Fibroblast of skin of right biceps (primary cell): ENCODE measurements at places on chromosomes 6 and 20.
A peak's percentile ranks its signal among the peaks of the same experiment; 100 is the strongest.

DNA sequence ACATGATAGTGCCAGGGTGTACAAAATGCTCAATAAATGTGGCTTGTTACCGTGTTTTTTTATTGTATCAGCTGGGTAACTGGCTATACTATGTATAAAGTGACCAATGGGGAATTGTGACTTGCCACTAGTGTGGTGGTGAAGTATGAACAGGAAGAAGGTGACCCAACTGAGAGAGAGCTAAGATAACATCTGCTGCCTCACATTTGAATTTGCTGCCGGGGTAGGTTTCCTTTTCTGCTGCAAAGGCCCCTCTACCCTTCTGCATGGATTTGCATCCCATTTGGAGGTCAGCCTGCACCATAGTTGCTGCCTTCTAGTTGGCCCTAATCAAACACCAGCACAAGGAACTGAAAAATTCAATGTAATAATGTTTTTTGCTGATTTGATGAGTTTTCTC lies 24.1 kb downstream of the IL17A start:
- no peak for DNase-seq

- no peak for DNase-seq
These were observed 24.5 kb downstream of the NDUFAF5 start for GRCh38 chr20:13809373-13809772.

- no peak for DNase-seq
These were observed 88.9 kb downstream of the RTN4IP1 start for GRCh38 chr6:106540432-106540831.

DNA sequence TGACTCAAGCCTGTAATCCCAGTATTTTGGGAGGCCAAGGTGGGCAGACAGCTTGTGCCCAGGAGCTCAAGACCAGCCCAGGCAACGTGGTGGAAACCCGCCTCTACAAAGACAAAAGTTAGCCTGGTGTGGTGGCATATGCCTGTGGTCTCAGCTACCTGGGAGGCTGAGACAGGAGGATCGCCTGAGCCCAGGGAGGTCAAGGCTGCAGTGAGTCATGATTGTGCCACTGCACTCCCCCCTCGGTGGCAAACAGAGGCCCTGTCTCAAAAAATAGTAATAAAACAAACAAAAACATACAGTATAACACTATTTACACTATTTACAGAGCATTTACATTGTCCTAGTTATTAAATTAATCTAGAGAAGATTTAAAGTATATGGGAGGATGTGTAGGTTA lies 56.0 kb upstream of the PIM1 start:
- no peak for DNase-seq

DNA sequence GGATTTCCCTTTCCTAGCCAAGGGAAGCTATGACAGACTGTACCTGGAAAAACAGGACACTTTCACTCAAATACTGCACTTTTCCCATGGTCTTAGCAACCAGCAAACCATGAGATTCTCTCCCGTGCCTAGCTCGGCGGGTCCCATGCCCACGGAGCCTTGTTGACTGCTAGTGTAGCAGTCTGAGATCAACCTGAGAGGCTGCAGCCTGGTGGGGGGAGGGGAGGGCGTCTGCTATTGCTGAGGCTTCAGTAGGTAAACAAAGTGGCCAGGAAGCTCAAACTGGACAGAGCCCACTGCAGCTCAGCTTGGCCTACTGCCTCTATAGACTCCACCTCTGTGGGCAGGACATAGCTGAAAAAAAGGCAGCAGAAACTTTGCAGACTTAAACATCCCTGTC lies 61.8 kb downstream of the EPM2A start:
- no peak for DNase-seq

- DNase-seq = no peak
These were observed 112.8 kb downstream of the DACT2 start for GRCh38 chr6:168206661-168207274.

- DNase-seq = no peak
These were observed 61.1 kb upstream of the GATA5 start for GRCh38 chr20:62536871-62537401.

GRCh38 chr6:6586671-6587526 lies 1.6 kb upstream of the LY86 start:
- DNase-seq = no peak

DNA sequence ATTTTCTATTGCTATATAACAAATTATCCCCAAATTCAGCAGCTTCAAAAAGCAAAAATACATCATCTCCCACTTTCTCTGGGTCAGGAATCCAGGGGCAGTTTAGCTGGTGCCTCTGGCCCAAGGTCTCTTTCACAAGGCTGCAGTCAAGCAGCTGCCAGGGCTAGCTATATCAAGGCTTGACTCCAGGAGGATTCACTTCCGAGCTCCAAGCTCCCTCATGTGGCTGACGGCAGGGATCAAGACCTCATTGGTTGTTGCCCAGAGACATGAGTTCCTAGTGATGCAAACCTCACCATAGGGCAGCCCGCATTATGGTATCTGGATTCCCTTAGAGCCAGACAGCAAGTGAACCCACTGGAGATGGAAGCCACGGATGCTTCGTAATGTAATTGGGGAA lies 1.3 kb upstream of the VNN1 start:
- DNase-seq = peak; percentile 19

DNA sequence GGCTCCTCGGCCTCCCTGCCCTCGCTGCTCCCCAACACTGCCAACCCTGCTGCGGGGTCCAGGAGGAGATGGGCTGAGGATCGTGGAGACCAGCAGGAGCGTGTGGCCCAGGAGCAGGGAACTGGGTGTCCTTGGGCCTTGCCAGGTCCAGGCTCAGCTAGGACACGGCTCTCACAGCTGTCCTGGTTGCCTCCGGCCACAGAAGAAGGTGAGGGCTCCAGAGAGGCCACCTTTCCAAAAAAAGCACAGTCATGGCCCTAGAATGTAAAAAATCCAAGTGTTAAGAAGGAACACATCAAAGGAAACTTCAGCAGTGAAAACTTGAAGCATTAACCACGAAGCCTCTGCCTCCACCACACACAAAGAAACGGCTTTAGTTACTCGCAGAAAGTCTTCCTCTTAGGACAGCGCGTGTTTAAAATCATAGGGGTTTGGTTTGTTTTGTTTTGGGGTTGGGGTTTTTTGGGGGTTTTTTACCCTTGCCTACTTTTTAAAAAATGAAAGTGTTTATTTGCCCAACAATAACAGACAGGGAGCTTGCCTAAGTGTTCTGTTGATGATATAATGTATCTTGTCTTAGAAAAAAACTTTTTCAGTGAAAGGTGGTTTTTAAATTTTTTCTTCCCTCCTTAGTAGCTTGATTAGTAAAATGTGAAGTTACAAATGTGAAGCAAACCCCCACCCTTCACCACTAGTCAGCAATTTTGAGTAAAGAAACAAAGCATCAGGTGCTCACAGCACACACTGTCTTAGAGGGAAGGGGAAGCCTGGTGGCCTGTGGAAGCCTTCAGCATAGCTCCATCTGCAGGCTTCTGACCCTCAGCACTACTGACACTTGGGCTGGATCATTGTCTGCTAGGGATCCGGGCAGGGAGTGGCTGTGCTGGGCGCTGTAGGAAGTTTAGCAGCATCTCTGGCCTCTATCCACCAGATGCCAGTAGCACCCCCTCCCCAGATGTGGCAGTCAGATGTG lies 60.0 kb downstream of the PTPN1 start:
- peak; percentile 22 for DNase-seq

DNA sequence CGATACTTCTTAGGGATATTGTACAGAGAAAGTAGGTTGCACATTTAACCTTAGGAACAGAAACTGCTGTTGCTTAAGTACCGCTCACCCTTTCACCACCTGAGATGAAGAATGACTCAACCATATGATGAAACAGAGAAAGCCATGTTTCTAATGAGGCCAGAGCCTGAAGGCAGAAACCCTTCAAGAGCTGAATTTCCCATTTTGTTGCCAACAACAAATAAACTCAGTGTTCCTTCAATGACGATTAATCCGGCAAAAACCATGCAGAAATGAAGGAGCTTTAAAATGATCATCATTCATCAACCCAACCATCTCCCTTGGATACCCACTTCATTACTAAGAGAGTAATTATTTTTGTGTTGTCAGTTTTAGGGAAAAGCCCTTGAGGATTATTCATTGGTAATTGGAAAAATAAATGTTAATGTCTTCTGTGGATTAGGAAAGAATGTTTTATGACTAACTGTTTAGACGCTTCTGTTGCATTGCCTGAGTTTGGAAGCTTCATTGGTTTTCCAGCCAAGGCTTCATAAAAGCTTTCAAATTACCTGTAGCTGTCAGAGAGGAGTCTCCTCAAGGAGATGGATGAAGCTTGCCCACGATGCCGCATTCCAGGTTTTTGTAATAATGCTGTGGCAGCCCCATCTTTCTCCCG lies 112.1 kb upstream of the IYD start:
- DNase-seq = peak; percentile 93

GRCh38 chr20:17620371-17621228 lies 50.7 kb downstream of the DSTN start:
- DNase-seq = no peak

DNA sequence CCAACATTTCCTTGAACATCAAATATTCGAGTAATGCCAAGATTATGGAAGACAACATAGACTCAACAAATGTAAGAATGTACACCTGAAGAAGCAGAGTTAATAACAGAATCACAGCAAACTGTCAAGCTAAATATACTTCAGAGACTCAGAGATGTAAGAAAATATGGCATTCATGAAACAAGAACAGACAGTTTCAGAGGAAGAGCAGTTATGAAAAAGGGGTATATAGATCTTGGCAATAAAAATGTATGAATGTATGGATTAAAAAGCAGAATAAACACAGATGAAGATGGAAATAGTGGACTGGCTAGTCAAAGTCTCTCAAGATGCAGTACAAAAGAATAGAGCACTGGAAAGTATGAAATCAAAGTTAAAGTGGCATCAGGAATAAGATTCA lies 18.4 kb downstream of the RRAGD start:
- DNase-seq = no peak

GRCh38 chr6:5132731-5133130 lies 47.6 kb downstream of the PPP1R3G start:
- DNase-seq = peak; percentile 82

GRCh38 chr6:111758608-111759329 lies 114.5 kb downstream of the FYN start:
- DNase-seq = peak; percentile 42

DNA sequence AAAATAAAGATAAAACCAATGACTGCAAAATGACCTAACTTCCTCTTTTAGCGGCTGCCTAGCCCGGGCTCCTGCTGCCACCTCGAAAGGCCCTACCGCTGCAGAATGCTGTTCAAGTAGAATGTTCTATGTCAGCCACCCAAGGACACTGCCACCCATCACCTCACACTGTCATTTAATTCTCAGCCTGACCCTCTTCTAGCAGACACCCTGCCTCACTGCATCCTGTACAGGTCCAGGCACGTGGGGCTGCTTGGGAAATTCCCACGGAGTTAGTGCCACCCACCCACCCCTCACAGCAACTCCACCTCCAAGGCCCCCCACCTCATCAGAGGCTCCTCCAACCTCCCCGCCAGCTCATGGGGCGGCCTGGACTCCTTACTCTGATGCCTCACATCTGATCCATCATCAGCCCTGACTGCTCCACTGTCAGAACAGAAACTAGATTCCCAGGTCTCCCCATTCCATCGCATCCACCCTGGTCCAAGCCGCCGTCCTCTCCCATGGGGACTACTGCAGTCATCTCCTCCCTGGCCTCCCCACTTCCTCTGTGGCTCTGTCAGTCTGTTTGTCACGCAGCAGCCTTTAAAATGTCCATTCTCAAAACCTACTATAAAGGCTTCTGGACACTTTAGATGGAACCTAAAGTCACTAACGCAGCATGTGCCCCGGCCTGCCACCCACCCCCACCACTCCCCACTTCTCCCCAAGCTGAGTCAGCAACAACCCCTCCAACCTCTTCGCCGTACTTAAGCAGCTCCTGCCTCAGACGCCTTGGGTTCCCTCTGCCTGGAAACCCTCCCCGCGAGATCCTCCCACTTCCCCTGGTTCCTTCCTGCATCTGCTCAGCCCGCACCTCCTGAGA lies 17.0 kb downstream of the NFATC2 start:
- peak; percentile 47 for DNase-seq

DNA sequence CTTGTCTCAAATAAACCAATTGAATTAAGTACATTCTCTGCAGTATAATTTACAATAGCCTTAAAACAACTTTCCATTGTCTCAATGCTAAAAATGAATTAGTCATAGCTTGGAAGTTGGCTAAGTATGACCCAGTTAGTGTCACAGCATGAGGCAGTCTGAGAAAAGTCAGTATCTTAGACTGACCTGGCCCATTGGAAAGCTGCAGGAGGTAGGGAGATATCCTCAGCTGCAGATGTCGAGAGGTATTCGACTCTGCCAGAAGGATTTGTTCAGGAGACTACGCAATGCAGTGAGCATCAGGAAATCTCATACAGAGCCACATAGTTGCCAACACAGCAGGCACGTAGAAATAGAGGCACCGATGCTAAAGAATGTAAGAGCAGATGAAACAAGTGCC lies 350.9 kb upstream of the NRSN1 start:
- no peak for DNase-seq

GRCh38 chr6:30570740-30571074 lies 535 bp upstream of the ABCF1 start:
- no peak for DNase-seq

GRCh38 chr6:4362326-4362725 lies 227.0 kb upstream of the ECI2 start:
- DNase-seq = no peak

- peak; percentile 58 for DNase-seq
These were observed 61.5 kb downstream of the GPX5 start for GRCh38 chr6:28586962-28587745.

- DNase-seq = no peak
These were observed 7.9 kb upstream of the SLC22A16 start for GRCh38 chr6:110484321-110484720.

- peak; percentile 64 for DNase-seq
These were observed 161.5 kb upstream of the ADGRB3 start for GRCh38 chr6:68473433-68474210.

DNA sequence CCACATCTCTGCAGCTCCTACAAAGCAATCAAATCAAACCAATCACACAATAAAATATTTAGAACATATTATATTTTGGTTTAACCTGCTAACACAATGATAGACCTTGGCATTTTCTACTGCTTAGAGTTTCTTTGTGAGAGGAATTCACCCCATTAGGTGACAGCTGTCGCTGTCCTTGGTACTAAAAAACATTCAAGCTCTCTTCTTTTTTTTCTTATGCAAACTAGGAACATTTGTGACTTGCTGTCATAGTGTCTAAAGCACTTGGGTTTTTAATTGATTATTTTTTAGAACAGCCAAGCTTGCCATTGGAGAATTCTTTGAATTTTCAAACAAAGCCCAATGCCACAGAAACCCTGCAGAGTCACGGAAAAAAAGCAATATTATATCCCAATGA lies 46.4 kb downstream of the CNR1 start:
- DNase-seq = no peak

- no peak for DNase-seq
These were observed 1.7 kb downstream of the BNIP5 start for GRCh38 chr6:36334832-36335459.

GRCh38 chr6:146719387-146719786 lies 120.6 kb downstream of the ADGB start:
- no peak for DNase-seq

GRCh38 chr20:7692478-7692877 lies 247.8 kb downstream of the HAO1 start:
- peak; percentile 26 for DNase-seq

DNA sequence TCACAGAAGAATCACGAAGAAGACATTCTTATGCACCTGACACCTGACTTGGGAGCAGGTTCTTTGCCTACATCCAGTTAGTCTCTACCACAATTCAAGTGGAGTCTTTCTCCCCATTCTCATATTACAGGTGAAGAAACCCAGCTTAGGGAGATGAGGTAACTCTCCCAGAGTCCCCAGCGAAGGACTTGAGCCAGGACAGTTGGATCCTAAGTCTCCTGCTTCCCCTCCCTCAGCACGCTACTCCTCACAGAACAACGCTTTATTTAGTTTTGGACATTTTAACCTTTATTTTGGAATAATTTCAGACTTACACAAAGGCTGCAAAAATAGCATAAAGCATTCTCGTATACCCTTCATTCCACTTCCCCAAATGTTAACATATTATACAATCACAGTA lies 824 bp upstream of the CSTL1 start:
- no peak for DNase-seq
